RWPE2 (cell line): ENCODE measurements at places on chromosomes 13 and 19.

DNA sequence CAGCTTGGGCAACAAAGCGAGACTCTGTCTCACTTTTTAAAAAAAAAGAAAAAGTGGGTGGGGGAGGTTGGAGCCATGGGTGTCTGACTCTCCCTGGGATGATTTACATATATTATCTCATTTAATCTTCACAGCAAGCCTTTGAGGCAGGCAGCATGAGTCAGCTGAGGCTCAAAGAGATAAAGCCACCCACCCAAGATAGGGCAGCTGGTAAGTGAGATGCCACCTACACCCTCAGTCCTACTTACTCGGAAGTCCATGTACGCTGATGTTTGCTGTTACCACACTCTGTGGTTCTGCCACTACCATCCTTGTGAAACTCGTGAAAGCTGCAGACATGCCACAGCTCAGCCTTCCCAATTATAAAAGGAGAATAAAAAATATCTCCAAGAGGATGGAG lies 142.0 kb upstream of the TSHZ3 start:
- DNase-seq: no peak

DNA sequence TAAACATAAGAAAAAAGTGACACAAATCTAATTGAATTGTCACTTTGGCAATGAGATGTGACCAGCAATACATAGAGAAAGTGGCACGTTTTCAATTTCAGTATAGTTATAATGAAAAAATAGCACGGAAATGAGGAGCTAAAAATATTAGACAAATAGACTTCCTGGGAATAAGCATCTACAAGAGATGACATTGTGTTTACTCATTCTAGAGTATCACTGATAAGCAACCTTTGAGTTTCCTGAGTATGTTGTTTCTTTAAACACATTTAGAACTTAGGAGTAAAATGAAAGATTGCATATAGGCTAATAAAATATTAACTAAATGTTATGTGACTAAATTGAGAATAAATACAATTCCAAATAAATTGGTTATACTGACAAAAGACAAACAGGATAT lies 207.1 kb upstream of the SLITRK6 start:
- no peak for DNase-seq

DNA sequence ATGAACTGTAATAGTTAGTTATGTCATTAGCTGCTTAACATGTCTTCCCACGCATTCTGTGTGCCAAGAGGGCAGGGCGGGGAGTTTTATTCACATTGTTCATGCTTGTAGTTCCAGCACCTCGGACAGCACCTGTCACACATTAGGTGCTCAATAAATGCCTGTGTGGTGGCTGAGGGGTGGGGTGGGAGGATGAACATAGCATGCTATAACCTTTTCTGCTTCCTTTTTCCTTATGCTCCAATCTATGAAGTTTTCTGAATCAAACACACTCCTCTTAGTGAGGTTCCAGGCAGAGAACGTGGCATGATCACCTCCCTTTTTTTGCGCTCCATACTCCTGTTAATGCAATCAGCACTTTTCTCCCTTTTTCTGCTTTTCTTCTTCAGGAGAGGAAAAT lies 15.8 kb upstream of the PTPRS start:
- no peak for DNase-seq

DNA sequence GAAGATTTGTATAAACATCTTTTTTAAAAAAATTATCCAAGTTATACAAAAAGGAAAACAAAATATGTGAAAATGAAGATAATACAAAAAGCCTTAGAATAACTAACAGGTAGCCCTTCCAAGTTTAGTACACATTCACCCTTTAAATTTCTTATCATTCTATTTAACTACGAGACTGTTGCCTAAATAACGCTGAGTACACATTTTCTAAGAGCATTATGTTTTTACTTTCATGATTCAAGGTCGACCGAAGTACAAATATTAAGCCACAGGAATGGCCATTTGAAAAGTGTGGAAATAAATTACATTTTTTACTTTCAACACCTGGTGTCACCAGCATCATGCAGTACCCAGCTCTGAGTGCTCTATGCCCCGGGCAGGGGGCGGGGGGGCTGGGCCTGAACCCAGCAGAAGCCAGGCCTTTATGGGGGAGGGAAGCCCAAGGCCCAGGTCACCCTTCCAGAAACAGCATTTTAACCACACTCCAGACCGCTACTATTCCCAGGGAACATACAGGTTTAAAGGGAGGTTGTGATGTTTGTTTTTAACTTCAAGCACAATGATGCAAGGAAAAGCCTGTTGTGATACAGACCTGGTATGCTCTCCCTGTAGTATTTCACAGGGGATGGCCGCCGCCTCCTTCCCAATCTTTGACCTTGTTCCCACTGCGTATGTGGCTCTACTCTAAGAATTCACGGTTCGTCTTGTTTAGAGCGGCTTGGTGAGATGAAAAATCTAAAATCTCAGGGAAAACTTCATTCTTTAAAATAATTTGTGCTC lies 24.0 kb downstream of the GGACT start:
- DNase-seq: no peak

- no peak for DNase-seq
Observed at GRCh38 chr19:18972301-18972811, 31.3 kb upstream of the HOMER3 start.

- no peak for DNase-seq
Observed at GRCh38 chr13:26678796-26679195, 81.8 kb downstream of the GPR12 start.

DNA sequence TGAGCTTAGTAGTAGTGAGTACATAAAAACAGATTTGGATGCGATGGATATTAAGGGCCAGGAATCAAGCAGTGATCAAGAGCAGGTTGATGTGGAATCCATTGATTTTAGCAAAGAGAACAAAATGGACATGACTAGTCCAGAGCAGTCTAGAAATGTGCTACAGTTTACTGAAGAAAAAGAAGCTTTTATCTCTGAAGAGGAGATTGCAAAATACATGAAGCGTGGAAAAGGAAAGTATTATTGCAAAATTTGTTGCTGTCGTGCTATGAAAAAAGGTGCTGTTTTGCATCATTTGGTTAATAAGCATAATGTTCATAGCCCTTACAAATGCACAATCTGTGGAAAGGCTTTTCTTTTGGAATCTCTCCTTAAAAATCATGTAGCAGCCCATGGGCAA lies 11.4 kb downstream of the CHAMP1 start:
- no peak for DNase-seq

- no peak for DNase-seq
Observed at GRCh38 chr13:37226971-37227370, 121.5 kb upstream of the CSNK1A1L start.

- no peak for DNase-seq
Observed at GRCh38 chr13:106205871-106206270, 329.6 kb downstream of the EFNB2 start.

GRCh38 chr13:77583581-77583980 lies 48.1 kb downstream of the SCEL start:
- no peak for DNase-seq

DNA sequence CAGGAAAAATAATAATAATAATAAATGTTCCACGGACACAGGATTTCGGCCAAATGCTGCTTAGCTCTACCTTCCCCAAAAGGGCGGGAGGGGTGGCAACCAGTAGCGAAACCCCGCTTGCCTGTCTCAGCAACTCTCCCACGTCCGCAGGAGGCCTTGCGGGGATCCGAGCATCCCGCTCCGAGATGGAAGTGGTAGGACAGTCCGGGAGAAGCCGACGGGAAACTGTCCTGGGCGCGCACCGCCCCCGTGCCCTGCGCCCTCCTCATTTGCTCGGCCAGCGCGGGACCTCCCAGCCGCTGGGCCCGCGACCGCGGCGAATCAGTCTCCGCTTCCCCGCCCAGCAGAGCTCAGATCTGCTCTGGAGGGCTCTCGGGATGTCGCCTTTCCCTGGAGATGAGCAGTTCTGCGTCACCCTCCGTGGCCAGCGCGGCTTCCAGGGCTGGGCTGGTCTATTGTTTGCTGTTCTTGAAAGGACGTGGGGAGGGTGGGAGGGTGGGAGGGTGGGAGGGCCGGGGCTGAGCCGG lies 48.9 kb upstream of the PABPC3 start:
- DNase-seq: no peak

GRCh38 chr13:40688781-40689180 lies 22.3 kb upstream of the FOXO1 start:
- no peak for DNase-seq

DNA sequence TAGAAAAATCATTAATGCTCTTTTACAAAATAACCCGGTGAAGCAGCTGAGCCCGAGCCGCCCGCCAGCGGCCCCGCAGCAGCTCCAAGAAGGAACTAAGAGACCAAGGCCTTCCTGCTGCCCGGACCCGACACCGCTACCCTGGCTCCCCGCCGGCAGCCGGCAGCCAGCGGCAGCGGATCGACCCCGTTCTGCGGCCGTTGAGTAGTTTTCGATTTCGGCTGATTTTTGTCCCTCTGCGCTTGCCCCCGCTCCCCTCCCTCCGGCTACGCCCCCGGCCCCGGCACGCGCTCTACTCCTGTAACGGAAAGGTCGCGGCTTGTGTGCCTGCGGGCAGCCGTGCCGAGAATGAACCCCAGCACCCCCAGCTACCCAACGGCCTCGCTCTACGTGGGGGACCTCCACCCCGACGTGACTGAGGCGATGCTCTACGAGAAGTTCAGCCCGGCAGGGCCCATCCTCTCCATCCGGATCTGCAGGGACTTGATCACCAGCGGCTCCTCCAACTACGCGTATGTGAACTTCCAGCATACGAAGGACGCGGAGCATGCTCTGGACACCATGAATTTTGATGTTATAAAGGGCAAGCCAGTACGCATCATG lies at the start of gene PABPC3:
Gene PABPC3, plus strand, starts transcription at position 286 of the 603 bp plus-strand sequence. Its CDS starts 63 bp downstream, at position 349.
- no peak for DNase-seq

DNA sequence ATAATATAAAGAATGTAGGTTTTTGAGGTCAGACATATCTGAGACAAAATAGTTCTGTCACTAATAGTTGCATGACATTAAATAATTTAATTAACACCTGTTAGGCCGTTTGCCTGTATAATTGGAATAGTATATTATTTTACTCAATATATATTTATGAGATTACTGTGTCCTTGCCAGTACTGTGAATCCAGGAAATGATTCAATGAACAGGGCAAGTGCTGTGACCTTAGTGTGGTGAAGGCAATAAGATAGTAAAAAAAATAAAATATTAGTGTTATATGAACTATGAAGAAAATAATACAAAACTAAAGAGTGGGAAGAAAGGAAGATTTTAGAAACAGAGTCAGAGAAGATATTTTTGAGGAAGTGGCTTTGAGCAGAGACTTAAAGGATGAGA lies 403.7 kb downstream of the PCDH9 start:
- DNase-seq: no peak

DNA sequence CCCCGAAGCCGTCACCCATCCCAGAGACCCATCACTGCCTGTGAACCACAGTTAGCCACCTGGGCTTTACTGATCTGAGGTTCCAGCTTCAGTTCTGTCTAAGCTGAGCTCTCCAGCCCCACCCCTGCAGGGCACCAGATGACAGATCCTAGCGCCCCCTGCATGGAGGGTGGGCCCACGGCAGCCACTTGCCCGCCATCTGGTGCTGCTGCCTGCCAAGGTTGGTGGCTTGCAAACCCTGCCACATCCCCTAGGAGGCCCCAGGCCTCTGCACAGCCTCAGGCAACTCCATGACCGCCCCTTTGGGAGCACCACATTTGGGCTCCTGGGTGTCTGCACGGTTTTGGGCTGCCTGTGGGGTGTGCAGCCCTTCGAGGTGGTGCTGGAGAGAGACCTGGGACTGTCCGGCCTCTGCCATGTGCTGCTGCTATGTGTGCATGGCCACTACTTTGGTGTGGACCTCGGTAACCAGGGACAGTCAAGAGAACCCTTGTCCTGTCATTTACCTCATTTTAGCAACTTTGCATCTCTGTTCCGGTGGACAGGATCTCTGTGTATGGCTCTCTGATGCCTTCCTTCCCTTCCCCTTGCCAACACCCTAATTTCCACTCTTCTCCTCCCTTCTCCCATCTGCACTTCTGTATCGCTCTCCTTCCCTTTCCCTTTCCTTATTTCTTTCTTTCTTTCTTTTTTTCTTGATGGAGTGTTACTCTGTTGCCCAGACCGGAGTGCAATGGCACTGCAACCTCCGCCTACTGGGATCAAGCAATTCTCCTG lies 17.4 kb upstream of the SDHAF1 start:
- DNase-seq: no peak

DNA sequence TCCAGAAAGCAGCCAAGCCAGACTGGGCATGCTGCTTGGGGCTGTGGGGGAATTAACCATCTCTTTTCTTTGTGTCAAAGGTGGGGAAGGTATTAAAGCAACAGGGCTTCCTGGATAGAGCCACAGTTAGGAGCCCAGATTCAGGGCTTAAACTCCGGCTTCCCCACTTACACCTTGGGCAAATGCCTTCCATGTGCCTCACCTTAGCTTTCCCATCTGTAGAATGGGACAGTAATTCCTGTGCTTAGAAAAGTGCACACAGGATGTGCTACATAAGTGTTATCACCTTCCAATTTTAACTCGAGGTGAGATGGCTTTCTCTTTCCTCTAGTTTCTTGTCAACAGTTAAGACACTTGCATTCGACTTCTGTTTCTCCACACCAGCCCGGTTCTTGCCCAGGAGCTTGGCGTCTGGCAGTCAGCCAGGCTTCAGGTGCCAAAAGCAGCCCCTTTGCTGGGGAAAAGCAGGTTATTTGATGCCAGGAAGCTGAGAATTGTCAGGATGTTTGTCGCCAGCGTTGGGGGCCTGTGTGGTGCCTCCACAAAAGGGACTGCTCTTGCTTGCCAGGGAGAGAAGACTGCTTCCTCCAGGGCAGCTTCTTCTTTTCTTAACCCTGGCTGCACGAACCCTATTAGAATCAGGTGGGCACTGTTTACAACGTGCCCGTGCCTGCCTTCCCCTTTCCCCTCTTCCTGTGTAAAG lies 79.2 kb downstream of the SIPA1L3 start:
- DNase-seq: no peak

- no peak for DNase-seq
Observed at GRCh38 chr13:26719356-26719945, 41.1 kb downstream of the GPR12 start.

GRCh38 chr13:20616059-20616797 lies 49.3 kb downstream of the IFT88 start:
- DNase-seq: no peak

DNA sequence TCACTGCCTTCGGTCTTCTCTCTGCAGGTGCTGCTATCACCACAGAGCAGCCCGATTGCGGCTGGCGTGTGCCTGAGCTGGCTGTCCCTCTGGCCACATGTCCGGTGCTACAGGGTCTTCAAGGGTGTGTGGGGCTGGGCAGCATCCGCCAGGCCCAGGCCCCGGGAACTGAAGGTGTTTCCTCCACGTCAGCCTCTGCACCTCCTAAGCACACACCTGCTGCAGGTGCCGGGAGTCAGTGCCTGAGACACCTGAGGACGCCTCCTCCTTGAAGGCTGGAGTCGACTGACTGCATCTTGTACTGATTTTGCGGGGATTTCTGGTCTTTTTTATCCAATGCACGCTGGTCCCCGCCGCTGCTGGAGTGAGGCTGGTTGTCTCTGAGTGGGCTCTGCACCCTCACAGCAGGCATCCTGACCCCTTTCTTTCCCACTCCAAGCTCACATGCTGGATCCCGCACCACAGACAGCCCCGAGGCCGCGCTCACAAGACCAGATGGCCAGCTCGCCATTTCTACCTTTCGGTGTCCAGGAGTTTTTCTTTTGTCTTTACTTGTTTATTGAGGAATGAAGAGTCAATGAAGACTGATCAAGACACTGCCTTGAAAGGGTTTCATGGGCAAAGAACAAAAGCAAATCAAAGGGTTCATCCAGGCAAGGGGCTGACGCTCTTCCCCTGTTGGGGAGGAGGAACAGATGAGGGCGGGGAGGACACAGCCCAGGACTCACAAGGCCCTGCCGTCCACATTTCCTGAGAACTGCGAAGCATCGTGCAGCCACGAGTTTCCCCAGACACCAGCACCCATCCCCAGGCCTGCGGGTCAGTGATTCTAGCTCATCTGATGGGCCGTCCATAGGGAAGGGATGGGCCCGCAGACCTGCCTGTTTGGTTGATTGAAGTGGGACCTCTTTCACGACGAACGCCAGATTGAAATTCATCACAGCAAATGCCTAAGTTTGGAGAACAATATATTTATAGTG lies 203.8 kb upstream of the SOX1 start:
- DNase-seq: no peak
